ENCODE measurements at places on chromosomes 4 and X.

GRCh38 chrX:77938083-77938680, 27.7 kb downstream of the ATP7A start:
- DNase-seq: peak; percentile 45

GRCh38 chr4:112735474-112735951, 98.6 kb downstream of the LARP7 start:
- DNase-seq: no peak

- DNase-seq: no peak
Observed at GRCh38 chr4:22686141-22686540, 6.6 kb upstream of the GBA3 start.

- DNase-seq: no peak
Observed at GRCh38 chrX:19721726-19722370, 165.6 kb downstream of the SH3KBP1 start.

DNA sequence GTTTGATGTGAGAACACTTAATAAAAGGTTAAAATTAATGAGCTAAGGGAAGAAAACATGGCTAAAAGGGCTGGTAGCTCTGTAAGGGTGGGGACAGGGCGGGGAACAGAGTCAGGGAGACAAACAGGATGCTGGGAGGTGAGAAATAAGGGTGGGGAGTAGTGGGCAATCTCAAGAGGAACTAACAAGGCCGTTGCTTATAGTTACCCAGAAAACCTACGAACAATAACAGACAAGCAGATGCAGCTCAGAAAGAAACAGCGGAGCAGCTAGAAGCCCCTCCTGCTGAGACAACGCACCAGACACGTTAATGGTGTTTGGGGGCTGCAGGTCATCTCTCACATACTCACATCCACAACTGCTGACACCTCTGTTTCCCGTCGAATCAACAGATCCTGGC, 9.7 kb upstream of the KLF3 start:
- DNase-seq: no peak

DNA sequence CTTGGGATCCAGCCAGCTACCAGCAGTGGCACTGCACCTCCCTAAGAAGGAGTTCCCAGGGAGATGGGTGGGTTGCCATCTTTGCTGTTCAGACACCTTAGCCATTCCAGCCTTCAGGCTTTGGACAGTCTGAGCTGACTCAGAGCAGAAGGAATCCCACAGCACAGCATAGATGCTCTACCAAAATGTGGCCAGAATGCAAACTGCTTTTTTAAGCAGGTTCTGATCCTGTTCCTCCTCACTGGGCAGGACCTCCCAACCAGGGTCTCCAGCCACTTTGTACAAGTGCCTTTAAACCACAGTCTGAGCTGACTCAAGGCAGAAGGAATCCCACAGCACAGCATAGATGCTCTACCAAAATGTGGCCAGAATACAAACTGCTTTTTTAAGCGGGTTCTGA, 209.0 kb downstream of the NPNT start:
- no peak for DNase-seq

GRCh38 chr4:147768113-147768512, 36.2 kb downstream of the ARHGAP10 start:
- peak; percentile 91 for DNase-seq

DNA sequence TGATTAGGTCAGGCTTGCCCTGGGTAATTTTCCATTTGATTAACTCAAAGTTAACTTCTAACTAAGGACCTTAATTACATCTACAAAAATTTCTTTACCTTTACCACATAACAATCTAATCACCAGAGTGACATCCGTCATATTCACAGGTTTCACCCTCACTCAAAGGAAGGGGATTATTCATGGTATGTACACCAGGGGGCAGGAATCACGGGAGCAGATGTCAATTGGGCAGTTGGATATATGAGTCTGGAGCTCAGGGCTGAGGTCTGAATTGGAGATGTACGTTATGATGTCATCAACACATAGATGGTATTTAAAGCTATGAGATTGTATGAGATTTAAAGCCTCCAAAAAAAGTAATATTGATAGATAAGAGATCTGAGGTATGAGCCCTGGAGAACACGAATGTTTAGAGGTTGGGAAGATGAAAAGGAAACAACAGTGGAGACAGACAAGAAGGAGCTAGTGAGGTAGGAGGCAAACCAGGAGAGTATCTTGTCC, 52.9 kb downstream of the PGRMC1 start:
- no peak for DNase-seq

- no peak for DNase-seq
Observed at GRCh38 chr4:74223801-74224200, 65.9 kb downstream of the MTHFD2L start.

DNA sequence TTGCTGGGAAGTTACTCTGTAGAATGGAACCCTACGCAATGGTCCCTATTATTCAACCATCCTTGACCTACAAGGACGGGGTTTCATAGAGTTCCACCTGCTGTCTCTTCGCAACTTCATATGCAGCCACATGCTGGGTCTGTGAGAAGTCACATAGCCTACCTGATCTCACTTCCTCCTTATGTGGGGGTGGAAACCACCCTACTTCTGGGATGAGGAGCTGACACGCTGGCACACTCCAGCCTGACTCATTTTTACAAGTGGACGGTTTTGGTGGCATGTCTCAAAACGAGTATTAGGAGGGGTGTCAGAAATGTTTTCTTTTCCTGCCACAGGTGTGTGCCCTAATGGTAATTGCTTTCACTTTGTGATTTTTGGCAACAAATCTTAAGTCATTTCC, 36.8 kb upstream of the ARSD start:
- DNase-seq: peak; percentile 1

GRCh38 chr4:139053909-139054308, 38.3 kb downstream of the NOCT start:
- no peak for DNase-seq

DNA sequence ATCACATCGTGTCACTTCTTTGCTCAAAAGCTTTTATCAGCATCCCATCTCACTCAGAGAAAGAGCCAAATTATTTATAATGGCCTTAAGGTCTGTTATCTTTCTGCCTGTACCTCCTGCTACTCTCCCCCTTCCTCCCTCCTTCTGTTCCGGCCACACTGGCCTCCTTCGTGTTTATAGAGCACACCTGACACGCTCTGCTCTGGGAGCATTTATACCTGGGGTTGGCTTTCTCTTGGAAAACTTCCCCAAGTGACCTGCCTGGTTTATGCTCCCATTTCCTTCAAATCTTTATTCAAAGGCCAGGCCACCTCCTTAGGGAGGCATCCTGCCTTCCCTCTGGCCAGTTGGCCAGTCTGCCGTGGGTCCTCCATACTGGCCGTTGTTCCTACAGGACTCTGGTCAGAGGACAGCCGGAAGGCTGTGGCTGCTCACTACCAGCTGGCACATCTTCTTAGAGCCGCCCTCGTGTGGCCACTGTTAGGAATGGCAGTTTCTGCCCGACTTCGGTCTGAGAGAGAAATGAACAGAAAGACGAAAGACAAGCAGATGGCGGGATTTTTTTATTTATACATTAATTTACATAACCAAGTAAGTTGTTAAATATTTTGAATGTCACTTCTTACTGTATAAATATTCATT, 80.2 kb upstream of the CBLL2 start:
- peak; percentile 65 for DNase-seq

DNA sequence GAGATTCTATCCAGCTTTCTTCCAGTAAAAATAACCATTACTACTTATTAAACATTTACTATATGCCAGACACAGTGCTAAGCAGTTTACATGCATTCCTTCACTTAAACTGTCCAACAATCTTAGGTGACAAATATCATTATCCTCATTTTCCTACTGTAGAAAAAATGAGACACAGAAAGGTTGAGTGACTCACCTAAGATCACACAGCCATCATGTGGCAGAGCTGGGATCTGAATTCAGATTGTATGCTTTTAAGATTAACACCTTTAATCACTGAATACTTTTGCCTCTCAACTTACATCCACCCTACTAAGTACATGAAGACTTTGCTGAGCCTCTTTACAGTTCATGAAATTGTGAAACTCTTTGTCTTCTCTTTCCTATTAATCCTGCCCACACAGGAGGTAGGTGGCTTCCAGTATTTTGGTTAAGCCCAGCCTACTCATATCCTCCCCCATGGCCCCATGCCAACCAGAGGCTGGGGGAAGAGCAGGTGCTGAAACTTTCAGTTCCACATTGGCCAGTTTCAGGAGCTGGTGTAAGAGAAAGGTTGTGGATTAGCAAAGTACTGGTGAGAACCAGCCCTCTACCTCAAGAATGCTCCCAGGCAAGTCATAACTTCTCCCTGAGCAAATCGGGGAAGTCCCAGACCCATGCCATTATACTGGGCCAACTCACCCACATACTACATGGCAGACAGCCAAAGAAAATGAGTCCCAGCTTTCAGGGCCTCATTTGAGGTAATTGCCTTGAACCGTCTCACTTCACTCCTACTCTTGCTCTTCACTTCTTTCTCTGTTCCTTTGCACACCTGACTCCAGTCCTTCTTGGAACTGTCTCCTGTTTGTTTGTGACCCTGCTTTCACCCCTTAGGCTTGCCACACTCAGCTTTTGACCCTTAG, 211.1 kb downstream of the GUCY2F start:
- peak; percentile 81 for DNase-seq

DNA sequence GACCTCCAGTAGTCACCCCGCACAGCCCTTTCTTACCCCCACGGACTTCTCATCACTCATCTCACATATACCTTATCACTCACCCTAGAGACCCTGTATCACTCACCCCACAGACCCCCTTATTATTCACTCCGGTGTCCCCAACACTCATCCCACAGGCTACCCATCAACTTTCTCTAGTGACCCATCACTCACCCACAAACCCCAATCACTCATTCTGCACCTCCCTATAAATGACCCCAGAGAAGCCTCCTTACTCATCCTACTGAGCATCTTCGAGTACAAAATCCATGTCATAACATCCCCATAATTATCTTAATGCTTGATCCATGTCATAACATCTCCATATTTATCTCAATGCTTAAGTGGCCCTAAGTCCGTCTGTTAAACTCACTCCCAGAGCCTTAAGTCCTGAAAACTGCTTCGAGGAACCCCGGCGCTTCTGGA, 934 bp downstream of the ZNF41 start:
- DNase-seq: no peak

DNA sequence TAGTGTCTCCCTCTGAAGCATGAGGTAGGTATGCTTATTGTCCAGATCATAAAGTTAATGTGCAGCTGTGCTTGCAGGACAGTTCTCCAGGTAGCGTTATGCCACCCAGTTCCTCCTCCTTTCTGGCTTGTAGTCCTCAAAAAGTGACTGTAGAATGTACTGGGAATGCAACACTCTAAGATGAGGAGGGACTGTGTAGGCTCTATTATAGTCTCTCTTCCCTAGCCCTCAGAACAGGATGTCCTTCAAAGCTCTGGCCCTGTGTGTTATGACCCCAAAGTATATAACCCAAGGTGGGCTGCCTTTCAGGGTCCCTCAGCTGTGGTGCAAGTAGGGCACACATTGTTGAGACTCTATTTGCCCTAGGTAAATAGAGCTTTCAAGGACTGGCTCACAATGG, 20.8 kb upstream of the MANBA start:
- no peak for DNase-seq

DNA sequence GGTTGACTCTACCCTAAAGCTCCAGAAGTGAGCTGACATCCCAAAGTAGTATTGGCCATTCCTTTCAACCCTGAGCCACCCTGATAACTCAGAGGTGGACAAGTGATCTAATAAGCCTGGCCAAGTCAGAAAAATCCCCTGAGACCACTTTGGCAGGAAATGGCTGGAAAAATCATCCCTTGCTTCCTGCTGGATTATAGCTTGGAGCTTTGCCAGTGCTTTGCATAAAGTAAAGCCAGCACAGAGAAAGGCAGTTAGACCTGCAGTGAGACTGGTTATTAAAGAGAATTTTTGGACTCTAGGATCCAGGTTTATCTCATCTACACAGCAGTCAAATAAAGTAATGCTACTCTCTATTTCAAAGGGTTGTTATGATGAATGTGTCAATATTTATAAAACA, 6.4 kb downstream of the CXCL3 start:
- no peak for DNase-seq

DNA sequence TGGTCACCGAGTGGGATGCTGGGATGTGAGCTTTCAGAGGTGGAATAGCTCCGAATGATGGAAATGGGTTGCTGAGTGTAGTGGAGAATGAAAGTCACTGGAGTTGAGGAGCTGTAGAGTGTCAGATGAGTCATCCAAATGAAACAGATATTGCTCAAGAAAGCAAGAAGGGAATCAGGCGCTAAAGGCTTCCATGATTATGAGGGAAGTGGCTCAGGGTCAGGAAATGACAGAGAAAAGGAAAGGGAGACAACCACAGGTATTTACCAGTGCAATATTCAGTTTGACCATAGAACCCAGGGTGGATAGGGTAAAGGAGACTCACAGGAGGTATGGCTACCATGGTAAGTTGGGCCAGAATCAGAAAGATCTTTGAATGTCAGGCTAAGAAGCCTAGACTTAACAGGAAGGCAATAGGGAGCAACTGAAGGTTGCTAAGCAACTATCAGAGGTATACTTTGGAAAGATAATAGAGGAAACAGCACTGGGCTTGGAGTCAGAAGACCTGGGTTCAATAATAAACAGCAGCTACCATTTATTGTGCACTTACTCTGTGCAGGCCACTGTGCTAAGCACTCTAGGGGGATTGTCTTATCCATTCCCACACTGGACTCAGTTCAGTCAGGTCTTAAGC, 11.7 kb downstream of the LAS1L start:
- no peak for DNase-seq

- peak; percentile 87 for DNase-seq
Observed at GRCh38 chrX:12946838-12947544, 27.9 kb upstream of the TMSB4X start.

- no peak for DNase-seq
Observed at GRCh38 chr4:75432683-75433082, 81.5 kb downstream of the RCHY1 start.

DNA sequence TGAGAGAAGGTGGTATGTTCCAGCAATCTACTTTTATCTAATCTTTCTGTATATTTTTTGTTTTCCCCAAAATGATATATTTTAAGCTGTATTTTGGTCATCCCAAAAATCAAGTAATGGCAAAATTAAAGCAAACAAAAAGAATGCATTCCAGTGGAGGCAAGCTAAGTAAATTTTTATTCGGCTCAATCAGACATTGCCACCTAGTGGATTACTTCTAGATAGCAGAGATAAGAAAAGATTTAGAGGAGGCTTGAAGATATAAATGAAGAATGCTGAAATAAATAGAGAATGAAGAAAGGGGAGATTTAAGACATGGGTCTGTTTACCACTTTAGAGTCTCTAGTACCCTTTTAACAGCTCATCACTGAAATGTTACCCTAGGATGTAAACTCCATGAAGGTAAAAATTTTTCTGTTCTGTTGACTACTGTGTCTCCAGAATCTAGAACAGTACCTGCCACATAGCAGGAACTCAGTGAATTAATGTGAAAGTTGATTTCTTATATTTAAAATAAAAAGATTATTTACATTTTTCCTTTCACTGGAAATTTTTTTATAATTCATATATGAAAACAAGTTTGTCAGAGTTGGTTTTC, 110.9 kb upstream of the ANK2 start:
- peak; percentile 47 for DNase-seq

DNA sequence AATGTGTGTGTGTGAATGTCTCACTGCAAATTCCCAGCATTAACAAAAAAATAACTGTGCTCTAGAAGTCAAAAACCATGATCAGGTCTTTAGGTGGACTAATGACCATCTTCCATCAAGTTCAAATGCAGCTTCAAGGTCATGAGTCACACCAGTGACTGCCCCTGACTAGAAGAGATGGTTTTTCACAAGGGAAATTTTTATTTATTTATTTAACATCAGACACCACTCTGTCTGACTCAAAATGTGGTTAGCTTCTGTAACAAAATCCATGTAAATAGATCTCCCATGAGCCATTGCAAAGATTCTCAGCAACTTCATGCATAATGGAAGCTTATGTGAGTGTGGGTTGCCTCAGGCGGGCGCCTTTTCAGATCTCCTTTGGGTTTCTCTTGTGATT, 219.2 kb downstream of the KIT start:
- no peak for DNase-seq

GRCh38 chr4:79209081-79209480, 116.8 kb downstream of the NAA11 start:
- peak; percentile 33 for DNase-seq

Data from suppressor macrophage (primary cell).